ENCODE measurements at places on chromosomes 2 and 18. TPM values are rescaled to one million over a fixed set of nuclear protein-coding genes. Genes with fewer than 3 reads are reported as not detected.

Gene TWSG1
- 8.2 TPM for total RNA-seq

Gene FLACC1
- 0.87 TPM for total RNA-seq

- no peak for DNase-seq
Observed at GRCh38 chr2:231246171-231246842, 47.9 kb downstream of the ARMC9 start.

GRCh38 chr2:112185131-112185530, 46.9 kb downstream of the FBLN7 start:
- no peak for DNase-seq

Gene PDCD1
- total RNA-seq, result 60.5 TPM

DNA sequence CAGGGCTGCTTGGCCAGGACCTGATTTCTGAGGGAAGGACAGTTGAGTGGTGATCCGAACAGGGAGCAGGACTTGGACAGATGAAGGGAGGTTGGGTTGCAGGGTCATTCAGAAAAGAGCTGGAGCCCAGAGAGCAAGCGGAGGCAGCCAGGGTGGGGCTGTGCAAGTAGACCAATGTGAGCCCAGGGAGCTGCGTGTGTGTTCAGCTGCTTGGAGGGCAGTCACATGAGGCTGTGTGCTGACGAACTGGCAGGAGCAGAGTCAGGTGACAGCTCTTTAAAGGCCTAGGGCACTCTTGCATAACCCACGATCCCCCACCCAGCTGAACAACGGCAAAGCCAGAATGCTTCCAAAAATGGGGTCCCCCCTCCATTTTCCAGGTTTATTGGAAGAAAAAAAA, 4.6 kb upstream of the MLPH start:
- DNase-seq, result no peak

GRCh38 chr18:26470011-26470637, 78.2 kb downstream of the KCTD1 start:
- DNase-seq, result no peak

- no peak for DNase-seq
Observed at GRCh38 chr2:229578052-229578846, 136.1 kb downstream of the DNER start.

DNA sequence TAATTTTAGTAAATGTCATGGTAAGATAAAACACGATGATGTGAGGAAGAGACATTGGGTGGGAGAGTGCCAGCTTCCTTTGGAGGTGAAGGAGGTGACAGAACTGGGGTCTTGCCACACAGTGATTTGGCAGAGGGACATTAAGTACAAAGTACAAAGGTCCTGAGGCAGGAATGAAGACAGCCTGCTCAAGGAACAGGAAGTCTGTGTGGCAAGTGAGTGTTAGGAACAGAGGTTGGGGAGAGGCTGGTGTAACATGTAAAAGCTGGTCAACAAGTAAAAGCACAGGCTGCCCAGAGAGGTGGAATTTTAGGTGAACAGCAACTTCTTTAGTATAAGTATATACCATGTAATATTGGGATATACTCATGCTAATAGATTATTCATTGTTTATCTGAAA, 73.1 kb downstream of the INPP5D start:
- DNase-seq, result no peak

GRCh38 chr2:286774-287392, 1.0 kb downstream of the ALKAL2 start:
- no peak for DNase-seq

DNA sequence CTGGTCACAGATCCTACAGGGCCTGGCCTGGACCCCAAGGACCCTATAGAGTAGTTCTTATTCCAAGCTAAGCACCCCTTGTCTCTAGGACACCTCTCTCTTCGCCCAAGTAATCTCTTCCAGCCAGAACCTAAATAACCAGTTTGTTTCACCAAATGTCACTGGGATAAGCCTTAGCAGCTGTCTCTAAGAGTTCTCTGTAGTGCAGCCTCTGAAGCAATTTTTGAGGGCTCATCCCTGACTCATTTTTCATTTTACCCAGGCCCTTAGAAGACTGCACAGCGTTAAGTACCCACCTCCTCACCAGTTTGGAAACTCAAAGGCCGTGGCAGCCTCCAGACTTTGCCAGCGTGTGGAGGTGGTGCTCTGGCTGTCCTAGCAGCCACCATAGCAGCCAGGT, 290.1 kb upstream of the SIX2 start:
- no peak for DNase-seq

Gene NT5C1B
- not detected for total RNA-seq

Gene SLC4A3
- 0.15 TPM for total RNA-seq

Gene UGT1A8
- total RNA-seq, result not detected

GRCh38 chr18:51879329-51879728, 460.7 kb upstream of the DCC start:
- DNase-seq, result no peak

Gene KRTCAP3
- total RNA-seq, result 4.8 TPM

- no peak for DNase-seq
Observed at GRCh38 chr2:43040084-43040854, 186.1 kb downstream of the ZFP36L2 start.

GRCh38 chr2:37852585-37853014, 72.5 kb upstream of the RMDN2 start:
- DNase-seq, result no peak

GRCh38 chr18:13025233-13025632, 34.1 kb downstream of the CEP192 start:
- DNase-seq, result no peak

Gene RNU2-63P
- total RNA-seq, result 49.1 TPM

Gene SLC14A1
- not detected for total RNA-seq

Gene EFHD1
- total RNA-seq, result 0.16 TPM

GRCh38 chr18:37299471-37300304, 265.9 kb downstream of the CELF4 start:
- no peak for DNase-seq

Gene PLEK
- total RNA-seq, result 7.8 TPM

Gene CPS1
- total RNA-seq, result 1.3 TPM

DNA sequence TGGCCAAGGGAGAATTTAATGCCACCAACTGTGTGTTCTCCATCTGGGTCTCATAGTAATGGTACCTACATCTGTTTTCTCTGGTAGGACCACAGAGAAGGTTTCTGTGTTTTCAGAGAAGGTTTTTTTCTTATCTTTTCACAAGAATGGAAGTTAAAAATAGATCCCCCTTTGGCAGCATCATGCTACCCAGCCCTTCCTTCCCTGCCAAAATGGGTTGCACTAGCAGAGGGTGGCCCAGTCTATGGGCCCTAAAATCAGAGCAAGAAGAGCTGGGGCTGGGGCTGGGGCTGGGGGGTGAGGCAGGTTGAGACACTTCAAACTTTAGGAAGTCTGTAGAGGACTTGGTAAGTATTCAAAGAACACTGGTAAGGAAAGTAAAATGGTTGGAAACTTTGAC, 44.8 kb upstream of the ZDBF2 start:
- DNase-seq, result no peak

DNA sequence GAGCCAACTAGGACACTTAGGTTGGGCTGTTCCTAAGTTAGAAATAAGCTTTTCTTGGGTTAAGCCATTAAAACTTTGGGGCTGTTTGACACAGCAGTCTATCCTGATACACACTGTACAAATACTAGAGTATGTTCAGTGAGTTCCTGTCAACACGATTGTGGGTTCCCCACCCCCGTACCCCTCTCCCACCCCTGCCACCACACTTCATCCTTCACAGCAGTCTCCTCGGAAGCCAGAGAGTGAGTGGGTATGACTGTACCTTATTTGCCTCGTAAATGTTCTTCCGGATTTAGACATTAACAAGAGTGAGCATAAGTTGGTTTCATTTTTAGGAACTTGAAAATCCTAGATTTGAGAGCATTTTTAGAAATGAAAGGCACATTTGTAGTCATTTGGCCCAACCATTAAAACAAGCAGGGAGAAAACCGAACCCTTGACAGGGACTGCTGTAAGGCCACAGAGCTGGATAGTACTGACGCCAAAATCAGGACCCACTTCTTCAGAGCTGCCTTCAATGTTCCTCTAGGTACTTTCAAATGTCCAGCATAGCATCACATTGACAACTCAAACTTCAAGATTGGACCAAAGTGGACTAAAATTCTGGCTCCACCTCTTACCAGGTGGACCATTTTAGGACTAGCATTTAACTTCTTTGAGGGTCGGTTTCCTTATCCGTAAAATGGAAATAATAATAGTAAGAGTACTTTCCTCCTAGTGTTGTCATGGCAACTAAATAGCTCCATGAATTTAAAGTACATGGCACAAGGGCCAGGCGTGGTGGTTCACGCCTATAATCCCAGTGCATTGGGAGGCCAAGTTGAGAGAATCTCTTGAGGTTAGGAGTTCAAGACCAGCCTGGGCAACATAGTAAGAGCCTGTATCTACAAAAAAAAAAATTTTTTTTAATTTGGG, 166.3 kb upstream of the SERTAD2 start:
- peak; percentile 53 for DNase-seq

Gene TCF7L1
- total RNA-seq, result 0.11 TPM

DNA sequence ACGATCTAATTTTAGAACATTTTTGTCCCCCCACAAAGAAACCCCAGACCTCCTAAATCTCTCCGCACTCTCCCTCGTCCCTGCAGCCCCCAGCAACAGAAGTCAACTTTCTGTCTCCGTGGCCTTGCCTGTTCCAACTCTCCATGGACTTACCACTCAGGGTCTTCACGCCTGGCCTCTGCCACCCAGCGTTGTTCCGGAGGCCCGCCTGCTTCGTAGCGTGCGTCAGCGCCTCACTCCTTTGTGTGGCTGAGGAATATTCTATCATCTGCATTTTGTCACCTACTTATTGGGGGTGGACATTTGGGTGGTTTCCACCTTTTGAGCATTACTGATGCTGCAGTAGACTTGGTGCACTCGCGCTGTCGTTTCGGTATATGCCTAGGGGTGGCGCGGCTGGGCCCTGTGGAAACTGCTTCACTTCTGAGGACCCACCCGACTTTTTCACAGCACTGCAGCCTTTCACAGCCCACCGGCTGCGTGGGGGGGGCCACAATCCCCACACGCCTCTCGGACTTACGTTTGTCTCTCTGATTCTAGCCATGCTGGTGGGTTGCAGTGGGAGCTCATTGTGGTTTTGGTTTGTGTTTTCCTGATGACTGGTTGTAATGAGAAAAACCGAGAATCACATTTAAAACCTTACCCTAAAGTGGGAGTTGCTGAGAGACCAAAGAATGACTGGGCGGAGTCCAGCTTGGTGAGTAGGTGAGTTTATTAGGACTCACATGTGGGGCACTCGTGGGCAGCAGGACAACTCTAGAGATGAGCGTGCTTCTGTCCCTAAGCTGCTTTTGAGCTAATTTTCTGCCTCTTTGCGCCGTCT, 1.4 kb upstream of the HSBP1L1 start:
- no peak for DNase-seq

DNA sequence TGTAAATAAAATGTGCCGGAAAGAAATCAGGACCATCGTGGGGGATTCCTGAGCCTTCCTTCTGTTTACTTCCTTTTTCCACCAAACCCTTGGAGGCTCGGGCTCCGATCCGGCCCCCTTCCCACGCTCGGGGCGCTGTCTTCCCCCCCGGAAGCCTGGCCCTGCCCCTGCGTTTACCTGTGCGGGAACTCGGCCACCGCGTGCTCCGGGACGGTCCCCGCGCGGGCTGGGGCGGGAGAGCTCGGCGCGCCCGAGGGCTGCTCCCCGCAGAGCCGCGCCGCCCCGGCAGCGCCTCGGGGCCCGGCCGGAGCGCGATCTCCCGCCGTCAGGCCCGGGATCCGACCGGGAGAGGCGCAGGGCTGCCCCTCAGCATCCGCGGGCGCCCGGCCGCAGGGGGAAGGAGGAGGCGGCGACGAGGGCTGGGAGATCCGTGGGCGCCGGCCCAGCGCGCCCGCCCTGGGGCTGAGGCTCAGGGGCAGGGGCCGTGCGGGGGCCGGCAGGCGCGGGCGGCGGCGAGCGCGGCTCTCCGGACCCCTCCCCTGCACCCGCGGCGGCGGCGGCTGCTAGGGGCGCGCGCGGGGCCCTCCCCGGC, 435 bp downstream of the ADCY3 start:
- no peak for DNase-seq

GRCh38 chr2:178152033-178152432, 39.8 kb downstream of the RBM45 start:
- no peak for DNase-seq

DNA sequence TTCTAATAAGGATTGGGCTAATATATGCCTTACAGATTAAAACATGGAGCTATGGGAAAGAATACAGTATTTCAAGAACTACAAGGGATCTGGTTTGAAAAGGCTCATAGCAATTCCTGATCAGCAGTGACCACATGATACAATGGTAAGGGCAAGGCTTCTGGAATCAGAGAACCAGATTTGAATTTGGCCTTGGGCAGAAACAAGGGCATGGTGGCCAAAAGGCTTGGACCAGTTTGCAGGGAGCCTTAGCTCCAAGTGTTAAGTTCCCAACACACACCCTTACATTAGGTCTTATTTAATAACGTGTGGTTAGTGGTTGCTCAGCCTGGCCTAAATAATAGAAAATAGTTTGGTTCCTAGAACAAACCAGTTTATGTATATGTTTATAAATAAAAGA, 87.7 kb downstream of the ZAP70 start:
- DNase-seq, result no peak

DNA sequence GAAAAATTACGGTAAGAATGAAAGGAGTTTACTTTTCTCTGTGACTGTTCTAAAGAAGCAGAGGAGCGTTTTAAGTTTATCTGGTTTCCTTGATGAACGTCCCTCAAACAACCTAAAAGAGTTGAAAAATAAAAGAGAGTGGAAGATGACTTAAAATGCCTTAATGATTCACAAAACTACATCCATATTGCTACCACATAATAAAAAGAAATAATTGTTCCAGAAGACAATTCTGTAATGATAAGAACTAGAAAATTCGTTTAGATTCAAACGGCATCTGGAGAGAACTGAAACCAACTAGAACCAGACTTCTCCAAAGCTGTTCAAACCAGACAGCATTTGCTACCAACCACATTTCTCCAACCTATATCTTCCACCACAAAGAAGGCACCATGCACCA, 68.1 kb downstream of the TEKT4 start:
- DNase-seq, result no peak

- no peak for DNase-seq
Observed at GRCh38 chr2:103773884-103774283, 1012.1 kb downstream of the TMEM182 start.

Gene SPATA3
- total RNA-seq, result not detected

DNA sequence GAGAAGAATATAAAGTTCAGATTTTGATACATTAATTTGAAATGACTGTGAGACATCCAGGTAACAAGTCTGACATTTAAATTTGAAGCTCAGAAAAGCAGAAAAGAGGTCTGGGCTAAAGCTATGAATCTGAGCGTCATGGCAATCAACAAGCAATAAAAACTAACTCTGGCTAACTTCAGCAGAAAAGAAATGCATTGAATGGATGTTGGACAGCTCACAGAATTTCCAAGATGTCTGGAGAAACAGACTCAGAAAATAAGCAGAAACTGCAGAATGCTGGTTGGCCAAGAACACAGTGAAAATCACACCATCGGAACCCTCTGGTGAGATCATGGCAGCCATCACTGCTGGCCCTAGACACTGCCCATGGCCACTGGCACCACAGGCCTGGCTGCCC, 366.6 kb downstream of the METTL4 start:
- DNase-seq, result no peak

DNA sequence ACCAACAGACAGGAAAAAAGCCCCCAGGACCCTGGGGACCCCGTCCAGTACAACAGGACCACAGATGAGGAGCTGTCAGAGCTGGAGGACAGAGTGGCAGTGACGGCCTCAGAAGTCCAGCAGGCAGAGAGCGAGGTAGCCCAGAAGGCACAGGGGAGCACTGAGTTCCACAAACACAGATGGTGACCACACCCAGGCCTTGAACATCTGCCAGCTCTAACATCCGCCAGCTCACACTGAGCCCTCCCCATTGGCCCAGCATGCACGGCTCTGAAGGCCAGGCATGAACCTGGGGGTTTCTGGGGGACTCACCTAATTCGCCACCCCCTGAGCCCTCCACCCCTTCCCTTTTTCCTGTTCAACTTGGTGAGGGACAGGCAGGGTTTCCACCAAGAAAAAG, 25.6 kb upstream of the PRLH start:
- DNase-seq, result no peak

Gene DLGAP1
- total RNA-seq, result not detected
